ENCODE measurements at places on chromosomes 11 and 22.

- no peak for DNase-seq
Measured at GRCh38 chr11:46594374-46594700, 514 bp upstream of the AMBRA1 start.

DNA sequence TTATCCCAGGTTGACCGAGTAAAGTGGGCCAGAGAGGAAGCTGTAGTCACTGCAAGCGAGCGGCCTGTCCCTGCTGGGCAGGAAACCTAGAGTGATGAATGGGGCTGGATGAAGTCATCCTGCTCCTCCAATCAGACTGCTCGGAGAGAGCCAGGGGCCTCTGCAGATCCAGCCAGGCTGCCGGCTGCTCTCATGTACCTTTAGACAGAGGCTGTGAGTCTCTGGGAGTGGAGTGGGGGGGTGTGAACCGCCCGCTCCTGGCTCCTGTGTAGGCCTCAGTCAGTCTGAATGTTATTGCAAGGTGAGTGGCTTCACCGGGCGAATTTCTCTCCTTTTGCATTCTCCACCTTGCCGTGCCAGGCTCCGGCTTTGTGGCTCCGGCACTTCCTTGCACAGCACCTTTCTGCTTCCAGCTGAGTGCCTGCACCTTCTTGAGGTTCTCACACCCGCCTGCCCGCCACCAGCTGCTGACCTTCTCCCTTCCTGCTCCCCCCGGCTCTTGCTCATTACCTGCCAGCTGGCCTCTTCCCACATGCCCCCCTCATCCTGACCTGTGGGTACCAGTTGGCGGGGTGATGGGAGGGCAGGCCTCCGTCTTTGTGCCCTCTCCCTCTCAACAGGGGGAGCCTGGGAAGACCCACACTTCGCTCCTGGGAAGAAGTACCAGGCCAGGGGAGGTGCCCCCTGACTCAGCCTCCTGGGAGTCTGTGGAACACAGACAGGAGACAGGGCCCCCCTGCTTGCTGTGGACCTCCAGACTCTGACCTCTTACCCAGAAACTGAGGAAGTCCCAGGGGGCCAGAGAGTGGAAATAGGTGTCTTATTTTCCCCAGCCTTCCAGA, 79.9 kb downstream of the GRAMD1B start:
- DNase-seq = no peak

DNA sequence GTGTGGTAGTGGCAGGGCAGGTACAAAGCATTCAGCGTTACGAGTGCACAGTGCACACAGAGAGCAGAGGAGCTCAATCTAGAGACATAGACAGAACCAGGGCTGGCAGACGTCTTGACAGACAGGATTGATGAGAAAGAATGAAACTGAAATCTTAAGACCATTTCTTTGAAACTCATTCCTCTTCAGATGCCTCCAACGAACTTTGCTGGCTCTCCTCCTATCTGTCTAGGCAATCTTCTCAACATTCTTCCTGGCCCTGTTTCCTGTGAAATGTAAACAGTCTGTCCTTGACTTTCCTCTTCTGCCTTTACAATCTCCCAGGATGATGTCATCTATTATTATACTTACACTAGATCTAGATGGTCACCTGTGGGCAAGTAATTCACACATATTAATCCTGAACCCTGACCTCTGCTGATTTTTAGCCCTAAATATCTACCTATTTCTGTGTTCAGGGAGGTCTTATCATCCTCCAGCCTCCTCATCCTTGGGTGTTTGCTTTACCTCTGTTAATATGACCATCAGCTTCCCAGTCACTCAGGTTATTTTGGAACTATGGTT, 119.5 kb downstream of the ENTHD1 start:
- no peak for DNase-seq

- DNase-seq = no peak
Measured at GRCh38 chr11:65390099-65390941, 3.9 kb downstream of the FRMD8 start.

DNA sequence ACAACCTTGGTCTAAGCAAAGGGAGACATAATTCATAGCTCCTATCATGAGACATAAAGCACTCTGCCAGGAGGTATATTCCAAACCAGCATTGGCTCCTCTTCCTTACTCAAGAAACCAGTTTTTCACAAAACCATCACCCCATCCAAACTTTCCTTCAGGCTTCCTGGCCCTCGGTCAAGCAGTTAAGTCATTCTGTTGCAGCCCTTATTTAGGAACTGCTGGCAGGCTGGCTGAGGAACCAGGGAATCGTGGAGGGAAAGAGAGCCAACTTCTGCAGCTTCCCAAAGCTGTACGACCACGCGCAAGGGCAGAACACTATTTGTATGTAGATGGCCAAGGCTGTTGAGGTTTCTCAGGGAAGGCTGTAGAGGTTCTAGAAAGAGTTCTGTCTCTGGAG, 680 bp downstream of the IFT46 start:
- no peak for DNase-seq

DNA sequence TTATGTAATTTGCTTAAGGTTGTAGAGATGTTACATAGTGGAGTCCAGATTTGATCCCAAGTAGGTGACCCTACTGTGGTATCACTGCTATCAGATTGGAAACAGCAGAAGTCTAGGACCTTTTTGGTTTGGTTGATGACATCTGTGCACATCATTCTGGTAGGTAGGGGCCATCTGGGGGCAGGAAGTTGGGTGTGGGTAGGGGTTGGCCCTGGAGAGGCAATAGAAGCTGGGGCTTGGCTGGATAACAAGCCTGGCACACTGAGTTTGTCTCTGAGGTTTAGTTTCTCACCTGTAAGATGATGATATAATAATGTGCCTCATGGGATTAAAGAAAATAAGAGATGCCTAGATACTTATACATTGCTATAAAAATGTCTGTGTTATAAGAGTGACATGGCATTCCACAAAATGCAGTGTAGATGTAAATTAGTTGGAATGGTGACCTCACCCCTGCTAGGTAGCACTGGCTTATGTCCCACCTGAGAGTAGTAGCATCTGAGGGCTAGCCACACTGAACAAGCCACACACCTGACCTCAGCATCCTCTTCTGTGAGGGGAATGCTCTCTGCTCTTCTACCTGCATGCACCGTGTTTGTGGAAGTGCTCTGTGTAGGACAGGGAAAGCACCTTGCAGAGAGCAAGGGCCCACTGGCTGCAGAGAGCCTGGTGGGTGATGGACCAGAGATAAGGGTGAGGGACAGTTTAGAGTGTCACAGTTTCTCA, 36.9 kb downstream of the PTPRJ start:
- no peak for DNase-seq

DNA sequence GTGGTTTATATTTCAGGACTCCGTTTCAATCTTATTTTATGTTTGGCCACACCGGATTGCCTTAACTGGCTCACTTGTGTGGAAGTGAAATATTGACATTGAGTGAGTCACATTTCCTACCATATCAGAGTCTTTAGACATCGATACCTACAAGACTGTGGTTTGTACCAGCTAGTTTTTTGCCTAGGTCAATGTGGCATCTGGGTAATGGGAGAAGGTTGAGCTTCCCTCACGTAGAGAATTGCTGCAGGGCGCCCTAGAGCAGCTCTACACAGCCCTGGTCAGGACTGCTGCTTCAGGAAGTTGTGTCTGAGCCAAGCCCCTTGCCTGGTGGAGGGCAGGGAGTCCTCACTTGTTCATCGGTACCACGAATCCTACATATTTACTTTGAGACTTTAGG, 1.6 kb downstream of the GRAMD1B start:
- DNase-seq = no peak

DNA sequence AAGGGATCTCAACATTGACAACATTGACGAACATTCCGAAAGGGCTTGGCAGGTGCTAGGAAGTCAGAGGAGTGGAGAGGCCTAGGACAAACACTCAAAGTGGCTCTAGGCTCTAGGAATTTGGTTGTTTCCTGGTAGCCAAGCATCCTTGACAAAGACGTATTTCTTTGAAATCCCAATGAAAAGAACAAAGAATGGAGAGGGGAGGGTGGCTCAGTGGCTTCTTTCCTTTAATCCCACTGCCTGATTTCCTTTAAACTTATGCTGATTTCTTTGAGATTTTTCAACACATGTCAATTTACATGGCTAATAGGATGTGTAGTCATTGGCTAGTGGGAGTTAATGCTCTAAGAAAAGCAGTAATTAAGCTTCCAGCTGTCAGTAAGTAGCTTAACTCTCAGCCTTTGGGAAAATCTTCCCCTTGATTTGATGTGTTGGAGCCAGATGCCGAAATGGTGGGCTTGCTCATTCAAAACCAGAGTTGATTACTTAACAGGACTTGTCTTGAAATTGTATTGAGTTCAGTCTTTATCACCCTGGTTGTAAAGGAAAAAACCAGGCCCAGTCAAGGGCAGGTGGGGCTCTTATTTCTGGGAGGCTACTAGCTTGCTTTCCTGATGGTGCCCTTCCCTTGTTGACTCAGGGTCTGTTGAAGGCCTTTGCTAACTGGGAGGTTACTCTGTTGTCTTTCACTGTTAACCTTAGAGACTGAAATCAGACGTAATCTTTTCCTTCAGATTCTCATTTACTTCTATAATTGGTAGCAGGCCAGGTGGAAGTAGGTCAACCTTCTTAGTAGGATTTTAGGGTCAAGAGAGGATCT, 44.6 kb upstream of the SORL1-AS1 start:
- DNase-seq = no peak

DNA sequence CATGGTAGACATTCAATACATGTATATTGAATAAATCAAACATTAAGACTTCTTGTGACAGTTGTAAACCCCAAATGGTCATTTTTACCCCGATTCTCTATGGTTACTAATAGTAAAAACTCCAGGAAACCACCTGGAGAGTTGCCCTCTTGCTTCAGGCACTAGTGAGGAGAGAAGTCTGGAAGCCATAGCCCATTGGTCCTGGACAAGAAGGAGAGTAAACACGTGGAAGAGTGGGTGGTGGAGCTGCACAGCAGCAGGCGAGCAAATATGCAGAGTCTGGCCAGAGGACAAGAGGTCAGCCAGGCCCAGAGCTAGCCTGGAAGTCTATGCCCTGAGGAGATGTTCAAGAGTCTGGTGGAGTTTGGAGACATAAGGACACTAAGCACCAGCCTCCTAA, 17.7 kb downstream of the DCHS1 start:
- DNase-seq = no peak

DNA sequence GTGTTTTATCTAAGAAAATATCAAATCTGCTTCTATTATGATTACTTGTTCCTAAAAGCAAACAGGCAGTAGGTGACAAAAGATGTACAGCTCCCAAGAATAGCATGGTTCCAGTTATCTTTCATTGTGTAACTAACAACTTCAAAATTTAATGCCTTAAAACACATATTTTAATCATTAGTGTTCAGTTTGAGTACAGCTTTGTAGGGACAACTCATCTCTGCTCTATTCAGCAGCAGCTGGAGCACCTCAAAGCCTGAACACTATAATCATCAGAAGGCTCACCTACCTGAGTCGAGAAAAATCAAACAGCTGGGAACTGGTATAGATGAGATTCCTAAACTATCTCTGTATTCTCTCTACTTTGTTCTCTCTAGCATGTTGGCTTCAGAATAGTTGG, 24.3 kb upstream of the OR5B12 start:
- DNase-seq = no peak

DNA sequence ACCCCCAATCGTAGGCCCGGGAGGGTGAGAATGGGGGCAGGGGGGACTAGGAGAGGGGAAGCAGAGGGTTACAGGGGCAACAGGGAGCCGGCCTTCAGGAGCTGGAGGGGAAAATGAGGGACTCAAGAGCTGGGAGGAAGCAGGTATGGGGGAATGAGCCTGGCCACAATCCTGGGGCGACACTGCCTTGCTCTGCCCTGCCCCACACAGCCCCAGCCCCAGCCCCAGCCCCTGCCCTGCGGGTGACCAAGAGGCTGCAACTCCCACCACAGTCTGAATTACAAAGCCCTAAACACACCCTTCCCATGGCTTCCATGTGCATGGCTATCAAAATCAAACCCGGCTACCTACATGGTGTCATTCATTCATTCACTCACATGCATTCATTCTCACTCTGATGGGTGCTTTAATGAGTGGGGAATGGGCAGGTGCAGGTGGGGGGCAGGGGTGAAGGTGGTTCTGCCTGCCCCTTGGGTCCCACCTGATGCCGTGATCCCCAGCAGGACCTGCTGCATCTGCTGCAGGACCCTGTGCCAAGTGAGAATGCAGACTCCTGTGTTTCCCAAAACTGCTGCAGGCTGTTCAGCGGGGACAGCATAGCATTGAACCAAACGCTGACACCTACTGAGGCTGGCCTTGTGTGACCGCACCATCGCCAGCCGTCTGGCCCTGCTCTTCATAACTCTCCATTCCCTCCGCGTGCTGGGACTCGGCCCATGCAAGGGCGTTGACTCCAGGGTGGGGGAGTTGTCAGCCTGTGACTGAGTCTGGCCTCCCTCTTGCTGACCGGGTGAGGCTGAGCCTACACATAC, 9.5 kb upstream of the LINC01488 start:
- DNase-seq = no peak

DNA sequence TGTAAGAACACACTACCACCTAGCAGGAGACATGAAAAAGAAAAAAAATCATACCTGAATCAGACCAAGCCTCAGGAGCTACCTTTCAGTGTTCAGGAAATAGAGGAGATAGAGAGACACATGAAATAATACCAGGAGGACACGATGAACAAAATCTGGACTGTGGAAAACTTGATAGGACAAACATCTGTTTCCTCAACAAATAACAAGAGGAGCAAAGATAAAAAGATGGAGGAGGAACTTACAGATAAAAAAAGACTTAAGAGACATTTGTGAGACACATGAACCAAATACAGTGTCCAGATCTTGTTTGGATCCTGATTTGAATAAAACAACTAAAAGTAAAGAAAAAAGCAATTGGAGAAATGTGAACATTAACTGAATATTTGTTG, 12.4 kb upstream of the KCNE3 start:
- DNase-seq = no peak

DNA sequence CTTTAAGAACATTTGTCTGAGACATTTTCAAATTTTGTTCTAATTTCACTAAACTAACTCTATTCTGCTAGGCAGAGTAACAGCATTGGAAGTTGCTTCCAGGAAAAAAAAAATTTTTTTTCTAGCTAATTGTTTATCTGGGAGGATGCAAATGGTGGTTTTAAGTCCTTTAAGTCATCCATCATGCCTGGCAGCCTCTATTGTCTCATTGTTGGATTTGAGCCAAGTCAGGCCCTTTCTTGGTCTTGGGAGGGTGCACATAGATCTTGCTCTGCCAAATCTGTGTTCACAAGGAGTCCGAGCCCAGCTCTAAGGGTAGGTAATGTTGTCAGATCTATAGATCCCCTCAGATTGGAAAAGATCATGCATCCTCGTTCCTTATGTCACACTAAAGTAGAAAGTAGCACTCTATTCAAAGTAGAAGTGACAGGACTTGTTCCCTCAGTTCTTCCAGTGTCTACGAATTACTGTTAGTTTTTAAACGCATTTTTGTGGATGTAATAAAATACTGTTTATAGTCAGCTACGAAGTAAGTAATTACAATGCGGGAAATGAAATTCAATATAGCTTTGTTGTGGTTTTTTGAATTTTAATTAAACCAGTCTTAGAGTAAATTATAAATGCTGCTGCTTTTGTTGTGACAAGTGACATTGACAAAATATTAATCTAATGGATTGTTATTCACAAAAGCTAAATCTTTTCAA, 166.0 kb upstream of the RASSF10 start:
- DNase-seq = no peak
